ENCODE measurements at places on chromosomes 7 and 10.

DNA sequence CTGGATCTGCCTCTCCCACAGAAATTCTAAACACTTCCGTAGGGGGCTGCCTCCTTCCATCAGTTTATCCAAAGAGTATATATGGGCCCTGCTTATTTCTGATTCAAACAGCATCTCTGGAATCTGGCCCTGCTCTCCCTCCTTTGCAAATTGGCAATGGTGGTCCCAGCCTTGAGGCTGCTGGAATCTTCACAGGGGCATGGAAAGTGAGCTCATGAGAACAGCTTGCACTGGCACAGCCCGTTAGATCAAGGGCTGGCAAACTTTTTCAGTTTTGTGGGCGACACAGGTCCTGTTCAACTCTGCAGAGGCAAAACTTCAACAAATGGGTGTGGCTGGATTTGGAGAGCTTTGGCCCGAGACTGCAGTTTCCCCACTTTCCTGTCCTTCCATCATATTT is 526.9 kb downstream of the KCNMA1 start:
- DNase-seq = no peak

- no peak for DNase-seq
Observed at GRCh38 chr10:114135476-114135875, 38.5 kb downstream of the CCDC186 start.

DNA sequence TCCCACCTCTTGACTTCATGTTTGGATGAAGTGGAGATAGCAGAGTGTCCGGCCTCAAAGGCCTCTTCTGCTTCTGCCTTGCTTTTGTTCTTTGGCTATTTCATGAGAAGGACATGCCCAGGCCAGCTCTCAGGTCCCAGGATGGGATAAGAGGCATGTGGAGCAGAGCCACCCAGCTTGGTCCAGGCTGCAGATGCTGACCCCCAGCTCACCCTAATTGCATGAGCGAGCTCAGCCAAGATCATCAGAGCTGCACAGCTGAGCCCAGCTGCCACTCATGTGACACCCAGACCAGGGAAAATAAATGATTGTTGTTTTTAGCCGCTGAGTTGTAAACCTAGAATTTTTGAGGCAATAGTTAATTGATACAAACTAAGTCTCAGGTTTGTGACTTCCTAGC is 230.0 kb downstream of the PHF14 start:
- no peak for DNase-seq

DNA sequence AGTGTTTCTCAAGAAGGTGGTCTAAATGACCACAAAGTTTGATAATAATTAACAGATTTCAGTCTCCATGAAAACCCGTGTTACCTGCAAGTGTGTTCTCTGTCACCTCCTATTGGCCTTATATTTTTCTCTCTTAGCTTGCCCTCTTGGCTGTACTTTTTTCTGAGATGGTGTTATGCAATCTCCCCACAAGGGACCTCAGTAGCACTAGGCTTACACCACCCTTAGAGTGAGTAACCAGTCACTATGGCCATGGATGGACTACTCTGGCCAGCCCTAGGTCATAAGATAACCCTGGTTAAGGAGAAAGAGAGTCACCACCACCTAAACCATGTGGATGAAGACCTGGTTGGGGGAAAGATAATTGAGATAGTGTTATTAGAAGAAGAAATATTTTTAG is 76.8 kb downstream of the NPSR1 start:
- no peak for DNase-seq

- DNase-seq = no peak
Observed at GRCh38 chr10:116826803-116827202, 22.5 kb upstream of the ENO4 start.

DNA sequence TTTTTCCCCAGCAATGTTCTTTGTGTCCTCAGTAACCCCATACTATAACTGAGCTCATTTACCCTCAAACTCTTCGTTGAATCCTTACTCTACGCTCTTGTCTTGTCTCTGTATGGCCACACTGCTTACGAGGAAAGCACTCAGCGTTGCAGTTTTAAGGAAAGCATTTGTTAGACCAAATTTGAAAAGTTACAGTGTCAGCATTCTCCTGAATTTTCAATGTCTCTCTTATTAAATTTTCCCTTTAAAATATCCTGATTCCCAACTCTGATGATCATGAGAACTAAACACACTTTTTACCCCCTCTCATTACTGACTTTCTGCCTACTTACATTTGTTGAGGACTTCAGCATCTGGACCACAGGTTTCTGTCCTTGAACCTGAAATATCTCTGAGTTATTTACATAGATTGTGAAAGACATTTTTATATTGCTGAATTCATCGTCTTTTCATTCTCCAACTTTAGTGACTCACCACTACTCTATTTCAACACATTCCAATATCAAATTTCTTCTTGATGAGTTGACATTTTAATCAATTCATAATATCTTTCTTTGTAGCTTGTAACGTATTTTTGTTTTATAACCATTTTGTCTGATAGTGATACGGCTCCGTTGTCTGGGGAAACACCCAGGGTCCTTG is 19.8 kb upstream of the VWDE start:
- no peak for DNase-seq

- DNase-seq = no peak
Observed at GRCh38 chr7:73703757-73704639, 15.5 kb downstream of the STX1A start.

DNA sequence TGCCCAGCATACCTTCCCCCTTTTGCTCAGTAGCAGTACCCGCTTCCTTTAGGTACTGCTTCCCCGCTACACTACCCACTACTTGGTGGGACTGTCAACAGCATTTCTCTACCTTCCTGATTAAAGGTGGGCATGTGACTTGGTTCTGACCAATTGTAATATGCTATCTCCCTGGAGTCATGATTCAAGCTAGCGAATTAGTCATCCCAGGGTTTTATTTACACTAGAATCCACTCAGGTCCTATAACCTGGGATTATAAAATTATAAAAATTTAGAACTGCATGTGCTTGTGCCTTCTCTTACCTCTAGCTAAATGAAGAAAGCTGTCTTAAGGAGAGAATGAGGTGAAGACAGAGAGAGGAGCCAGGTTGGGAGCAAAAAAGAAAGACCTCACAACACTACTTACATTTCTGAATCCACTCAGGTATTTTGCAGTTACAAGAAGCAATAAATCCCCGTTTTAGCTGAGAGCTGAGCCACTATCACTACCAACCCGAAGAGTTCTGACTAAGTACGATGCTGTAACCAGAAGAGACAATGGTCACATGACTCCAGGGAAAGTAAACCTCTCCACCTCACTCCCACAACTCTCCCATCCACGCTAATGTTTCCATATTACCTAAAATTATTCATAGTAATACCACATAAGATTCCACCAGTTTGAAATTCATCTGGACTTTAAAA is 9.7 kb downstream of the GBX1 start:
- DNase-seq = no peak

- no peak for DNase-seq
Observed at GRCh38 chr10:90845726-90846125, 12.1 kb downstream of the HTR7 start.

- no peak for DNase-seq
Observed at GRCh38 chr7:67267914-67268313, 271.3 kb downstream of the TYW1 start.

- DNase-seq = no peak
Observed at GRCh38 chr10:46787321-46787615, 124.0 kb upstream of the PTPN20 start.

DNA sequence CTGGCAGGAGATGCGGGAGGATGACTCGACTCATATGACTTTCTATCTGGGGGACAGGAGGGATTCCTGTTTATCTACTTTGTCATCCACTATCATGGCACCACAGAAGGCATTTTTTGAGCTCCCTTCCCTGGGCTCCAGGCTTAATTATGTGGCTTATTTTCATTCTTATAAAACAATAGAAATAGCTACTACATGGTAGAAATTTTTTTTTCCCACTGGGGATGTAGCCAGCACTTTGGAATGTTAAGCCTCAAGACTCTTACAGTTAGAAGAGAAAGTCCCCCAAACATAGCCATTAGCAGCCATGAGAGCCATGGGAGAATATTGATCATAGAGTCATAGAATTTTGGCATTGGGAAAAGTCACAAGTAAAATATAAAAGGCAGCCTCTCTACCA is 14.6 kb upstream of the FAM180A start:
- no peak for DNase-seq

DNA sequence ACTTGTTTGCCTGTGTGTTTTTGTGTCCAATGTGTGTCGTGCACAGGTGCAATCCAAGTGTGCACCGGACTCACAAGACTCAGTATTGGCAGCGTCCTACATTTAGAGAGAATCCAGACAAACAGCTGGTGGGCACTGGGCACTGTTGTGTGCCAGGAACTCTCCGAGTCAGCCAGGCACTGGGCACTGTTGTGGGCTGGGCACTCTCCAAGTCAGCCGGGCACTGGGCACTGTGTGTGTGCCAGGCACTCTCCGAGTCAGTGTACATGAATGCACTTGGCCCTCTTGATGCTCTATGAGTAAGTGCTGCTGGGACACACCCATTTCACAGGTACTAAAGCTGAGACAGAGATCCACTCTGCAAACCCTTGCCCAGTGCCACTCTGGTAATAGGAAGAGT is 303.5 kb downstream of the PTPRN2 start:
- no peak for DNase-seq

- DNase-seq = no peak
Observed at GRCh38 chr7:97346349-97346748, 228.9 kb downstream of the SDHAF3 start.

DNA sequence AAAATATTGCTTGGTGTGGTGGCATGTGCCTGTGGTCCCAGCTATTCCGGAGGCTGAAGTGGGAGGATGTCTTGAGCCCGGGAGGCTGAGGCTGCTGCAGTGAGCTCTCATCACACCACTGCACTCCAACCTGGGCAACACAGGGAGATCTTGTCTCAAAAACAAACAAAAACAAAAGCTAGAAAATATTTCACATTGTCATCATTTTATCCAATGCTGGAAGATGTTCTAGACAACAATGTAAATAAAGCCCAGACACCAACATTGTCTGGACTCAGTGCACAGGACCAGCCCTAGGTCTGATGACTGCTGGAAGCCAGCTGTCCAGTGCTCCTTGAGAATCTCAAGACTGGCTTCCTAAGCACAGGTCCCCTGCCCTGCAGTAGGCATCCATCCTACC is 13.5 kb downstream of the SEPHS1 start:
- DNase-seq = no peak

- no peak for DNase-seq
Observed at GRCh38 chr7:26292768-26293560, 1.3 kb downstream of the SNX10 start.

DNA sequence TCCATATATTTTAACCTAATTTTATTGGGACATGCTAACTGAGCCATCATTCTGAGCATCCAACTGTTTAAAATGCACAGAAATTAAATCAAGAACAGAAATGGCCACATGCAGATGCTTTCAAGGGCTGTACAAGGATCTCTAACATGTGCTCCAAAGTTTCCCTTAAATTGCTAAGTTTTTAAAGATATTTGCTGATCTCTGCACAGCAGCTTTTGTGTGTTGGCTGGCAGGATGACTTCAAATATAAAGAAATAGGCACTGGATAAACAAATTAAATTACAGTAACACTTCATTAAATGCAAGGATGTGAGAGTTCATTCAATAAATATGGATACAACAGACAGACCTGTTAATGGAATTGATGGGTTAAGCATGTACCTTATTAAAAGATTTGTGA is 148.0 kb upstream of the MEOX2 start:
- no peak for DNase-seq

GRCh38 chr7:130148561-130148960 is 56.6 kb downstream of the TMEM209 start:
- DNase-seq = no peak

Data from NCI-H1436 (cell line).